ENCODE measurements at places on chromosomes 4 and X.

- no peak for DNase-seq
These were observed 4.8 kb downstream of the MYL5 start for GRCh38 chr4:679104-679481.

- no peak for DNase-seq
These were observed 40.1 kb upstream of the PDK3 start for GRCh38 chrX:24424948-24425347.

DNA sequence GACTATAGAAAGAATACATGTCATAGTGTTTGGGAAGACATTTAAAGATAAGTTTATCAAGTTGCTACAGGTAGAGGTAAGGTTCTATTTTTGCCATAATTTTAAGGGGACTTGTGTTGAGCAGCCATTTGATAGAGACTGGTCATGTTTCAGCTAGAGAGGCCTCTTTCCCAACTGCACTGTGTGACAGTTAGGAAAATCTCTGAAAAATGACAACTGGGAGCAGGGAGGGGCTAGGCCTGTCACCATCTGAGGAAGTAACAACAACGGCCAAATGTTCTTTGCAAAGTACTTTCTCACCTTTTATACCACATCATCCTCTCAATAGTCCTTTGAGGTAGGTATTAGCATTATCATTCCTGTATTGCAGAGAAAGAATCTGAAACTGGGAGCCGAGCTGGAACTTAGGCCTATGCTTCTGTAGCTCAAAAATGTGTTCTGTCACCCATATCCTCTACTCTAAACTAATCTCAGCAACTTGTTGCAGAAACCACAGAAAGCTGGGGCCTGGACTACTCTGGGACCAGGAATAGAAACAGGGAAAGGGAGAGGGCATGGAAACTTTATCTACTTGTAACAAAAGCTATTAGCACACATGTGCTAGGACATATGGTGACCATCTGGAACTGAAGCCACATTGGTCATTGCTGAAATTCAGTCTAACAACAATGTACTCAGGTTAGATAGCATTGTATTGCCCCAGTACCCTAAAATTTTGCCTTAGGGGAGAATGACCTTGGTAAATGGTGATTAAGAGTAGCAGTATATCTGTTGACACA is 198.9 kb downstream of the MID1IP1 start:
- DNase-seq: no peak

DNA sequence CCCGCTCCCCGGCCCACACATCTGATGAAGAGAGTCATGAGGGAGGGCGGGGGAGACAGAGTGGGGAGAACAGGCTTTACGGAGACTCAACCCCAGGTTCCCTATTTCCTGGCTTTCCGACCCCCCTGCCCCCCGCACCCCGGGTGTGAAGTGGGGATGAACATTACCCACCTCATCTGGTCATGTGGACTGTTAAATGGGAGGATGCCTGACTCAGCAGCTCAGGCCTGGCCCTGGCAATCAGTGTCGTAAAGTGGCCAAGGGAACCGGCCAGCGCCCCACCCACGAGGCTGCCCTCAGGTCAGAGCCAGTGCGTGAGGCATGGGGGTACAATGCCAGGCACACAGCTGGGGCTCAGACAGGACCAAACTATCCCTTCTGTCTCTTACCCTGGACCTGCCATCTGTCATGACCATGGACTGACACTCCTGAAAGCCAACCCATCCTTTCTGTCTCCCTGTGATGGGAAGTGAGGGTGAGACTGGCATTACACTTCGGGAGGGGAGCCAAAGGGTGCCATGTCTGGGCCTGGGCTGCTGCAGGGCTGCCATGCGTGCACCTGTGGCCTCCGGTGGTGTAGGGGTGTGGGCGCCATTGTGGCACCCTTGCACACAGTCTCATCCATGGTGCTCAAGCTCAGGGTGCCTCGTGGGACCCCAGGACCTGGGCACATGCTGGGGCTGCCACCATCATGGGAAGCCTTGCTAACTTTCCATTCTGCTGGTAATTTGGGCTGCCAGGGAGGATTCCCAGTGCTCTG is 106.1 kb upstream of the PSAPL1 start:
- DNase-seq: no peak

- no peak for DNase-seq
These were observed 408.6 kb downstream of the FAM47B start for GRCh38 chrX:35351212-35351611.

DNA sequence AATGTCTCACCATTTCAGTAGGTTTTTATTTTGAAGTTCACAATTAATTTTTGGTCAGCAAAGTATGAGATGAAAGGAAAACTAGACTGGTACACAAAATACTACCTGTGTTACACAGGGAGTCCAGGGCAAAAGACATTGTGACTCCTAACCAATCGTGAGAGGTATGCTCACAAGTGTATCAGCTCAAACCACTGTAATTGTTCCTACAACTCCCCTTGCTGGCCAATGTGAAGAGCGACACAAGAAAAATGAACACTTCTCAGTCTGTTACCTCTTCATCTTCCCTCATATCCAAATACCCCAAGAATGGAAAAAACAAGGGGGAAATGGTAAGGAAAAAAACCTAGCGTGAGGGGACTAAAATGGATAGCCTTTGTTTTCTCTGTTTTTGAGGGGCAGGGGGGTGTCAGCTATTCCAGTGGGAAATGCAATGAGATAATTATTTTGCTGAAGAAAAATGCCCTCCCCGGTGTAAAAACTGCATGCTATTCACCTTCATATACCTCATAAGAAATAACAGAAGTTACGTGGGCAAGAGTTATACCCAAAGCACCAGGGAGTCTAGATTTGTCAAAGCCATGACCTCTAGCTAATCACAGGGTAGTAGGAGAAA is 30.6 kb upstream of the NSUN7 start:
- DNase-seq: no peak

DNA sequence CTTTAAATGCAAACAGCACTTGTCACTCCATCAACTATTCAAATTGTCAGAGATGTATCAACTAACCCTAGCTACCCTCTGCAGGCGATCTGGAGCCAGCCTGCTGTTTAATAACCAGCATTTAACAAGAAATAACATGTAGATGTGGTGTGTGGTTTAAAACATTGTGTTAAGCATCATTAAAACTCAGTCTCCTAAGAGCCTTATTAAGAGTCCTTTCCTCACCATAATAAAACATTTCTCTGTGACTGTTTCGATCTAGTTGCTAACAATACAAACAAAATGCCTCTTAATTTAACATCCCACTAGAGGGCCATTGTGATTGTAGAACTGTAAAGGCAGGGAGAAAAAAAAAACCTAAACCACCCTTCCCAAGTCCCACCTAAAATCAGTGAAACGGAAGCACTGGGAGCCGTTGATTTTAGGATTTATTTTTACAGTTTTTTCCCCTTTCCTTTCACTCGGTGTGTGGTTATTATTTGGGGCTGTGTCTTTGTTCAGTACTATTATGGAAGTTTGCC is 708.6 kb downstream of the C4orf33 start:
- no peak for DNase-seq

- DNase-seq: no peak
These were observed 16.9 kb downstream of the CXCL3 start for GRCh38 chr4:74021601-74022000.

GRCh38 chr4:15459706-15460105 is 10.0 kb upstream of the CC2D2A start:
- no peak for DNase-seq

GRCh38 chr4:100981447-100982204 is 365.7 kb downstream of the PPP3CA start:
- DNase-seq: no peak
